Stimulated activated naive CD4-positive, alpha-beta T cell (primary cell): ENCODE measurements at places on chromosomes 7 and 10.
A peak's percentile ranks its signal among the peaks of the same experiment; 100 is the strongest.

DNA sequence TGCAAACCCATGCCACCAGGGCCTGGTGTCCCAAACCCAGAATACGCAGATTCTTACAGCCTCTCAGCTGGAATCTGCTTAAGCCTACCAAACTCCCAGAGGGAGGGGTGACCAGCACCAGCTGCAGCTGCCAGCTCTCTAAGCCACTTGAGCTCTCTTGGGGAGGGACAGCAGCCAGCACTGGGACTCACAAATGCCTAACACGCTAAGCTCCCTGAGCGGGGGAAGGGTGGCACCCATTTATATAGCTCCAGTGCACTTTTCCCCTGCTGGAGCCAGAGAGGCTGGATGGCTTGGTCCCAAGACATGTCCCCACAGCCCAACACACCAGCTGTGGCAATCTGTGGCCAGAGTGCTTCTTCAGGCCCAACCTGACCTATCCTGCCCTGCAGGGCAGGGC, 326.8 kb upstream of the NRG3 start:
- DNase-seq: no peak

DNA sequence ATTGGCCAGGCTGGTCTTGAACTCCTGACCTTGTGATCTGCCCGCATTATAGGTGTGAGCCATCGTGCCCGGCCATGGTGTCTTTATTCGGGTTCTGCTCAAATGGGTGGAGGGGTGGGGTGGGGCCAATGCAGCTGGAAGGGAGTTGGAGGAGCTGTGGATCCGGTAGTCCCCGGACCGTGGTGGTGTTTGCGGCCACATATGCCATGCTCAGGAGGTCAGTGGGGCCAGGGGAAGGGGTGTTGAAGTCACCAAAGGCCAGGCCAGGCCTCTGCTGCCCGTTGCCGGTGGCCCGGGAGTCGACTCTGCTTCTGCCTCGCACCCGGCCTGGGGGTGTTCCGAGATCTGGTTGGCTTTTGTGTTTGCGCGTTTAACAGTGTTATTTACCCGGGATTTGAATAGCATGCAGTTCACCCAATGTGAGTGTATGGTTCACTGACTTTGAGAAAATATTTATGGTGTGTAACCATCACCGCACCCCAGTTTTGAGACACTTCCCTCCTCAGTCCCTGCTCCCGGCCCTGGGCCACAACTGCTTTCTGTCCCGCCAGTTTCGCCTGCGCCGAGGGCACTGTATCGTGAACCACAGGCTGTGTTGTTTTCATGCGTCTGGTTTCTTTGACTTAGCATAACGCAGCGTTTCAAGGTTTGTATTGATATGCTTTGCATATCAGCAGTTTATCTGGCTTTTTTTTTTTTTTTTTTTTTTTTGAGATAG, 10.7 kb downstream of the INPP5A start:
- DNase-seq: no peak

DNA sequence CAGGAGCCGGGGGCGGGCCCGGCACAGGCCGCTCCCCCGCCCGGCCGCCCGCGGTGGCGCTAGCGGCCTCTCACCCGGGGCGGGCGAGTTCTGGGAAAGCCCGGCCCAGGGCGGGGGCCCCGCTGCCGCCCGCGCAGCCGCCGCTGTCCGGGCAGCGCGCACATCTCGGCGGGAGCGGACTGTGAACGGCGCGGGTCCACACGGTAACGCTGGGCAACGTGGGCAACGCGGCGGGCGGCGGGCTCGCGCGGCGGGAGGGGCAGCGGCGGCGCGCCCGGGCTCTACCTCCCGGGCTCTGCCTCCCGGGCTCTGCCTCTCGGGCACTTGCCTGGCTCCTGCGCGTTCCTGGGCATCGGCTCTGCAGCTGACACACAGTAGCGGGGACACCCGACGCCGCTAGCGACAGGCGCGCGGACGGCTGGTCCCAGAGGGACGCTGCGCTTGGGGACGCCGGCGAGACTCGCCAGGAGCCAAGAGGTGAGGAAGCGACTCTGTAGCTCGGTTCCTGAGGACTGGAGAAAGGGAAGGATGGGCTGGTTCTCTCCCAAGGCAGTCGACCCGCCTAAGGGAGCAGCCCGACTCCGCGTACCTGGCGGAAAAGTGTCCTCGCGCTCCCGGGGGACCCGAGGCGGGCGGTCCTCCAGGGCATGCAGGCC, at the start of gene PLCE1:
PLCE1 (plus strand) TSS at position 150 of the 656 bp plus-strand sequence. CDS start 37,116 bp downstream, outside the sequence.
- DNase-seq: no peak

GRCh38 chr7:157568770-157569584, 232.2 kb downstream of the DNAJB6 start:
- DNase-seq: peak; percentile 52

DNA sequence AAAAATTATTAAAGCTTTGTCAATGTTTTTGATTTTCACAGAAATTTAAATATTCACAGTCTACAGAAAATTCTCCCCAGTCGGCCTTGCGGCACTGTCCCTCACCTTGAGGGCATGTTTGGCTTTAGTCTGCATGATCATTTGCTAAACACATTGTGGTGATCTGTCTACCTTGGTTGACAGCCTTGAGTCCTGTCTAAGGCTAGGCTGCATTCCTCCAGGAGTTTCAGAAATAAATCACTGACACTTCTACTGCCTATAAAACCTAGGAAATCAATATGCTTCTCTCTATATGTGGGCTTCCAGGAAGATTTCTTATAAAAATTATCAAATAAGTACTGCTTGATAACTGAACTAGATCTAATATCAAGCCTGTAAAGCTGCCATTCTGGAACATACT, 430.7 kb upstream of the GRM3 start:
- DNase-seq: no peak

- DNase-seq: no peak
These were observed 150.4 kb downstream of the TCERG1L start for GRCh38 chr10:131161087-131161486.

GRCh38 chr10:19683960-19684359, 132.3 kb upstream of the PLXDC2 start:
- DNase-seq: no peak

DNA sequence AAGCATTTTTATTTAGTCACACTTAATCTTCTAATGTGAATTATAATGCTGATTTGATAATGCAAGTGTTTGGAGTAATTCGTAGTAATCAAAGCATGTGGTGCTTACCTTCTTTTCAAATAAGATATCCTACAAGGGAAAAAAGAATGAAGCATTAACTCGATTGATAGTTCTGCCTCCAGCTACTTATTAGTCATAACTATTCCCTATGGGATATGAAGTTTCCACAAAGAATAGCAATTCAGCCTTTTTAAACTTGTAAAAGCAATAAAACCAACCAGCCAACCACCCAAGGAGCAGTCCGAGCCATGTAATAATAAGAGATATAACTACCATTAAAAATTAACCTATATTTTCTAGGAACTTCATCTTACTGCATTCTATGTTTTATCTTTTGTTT, 11.6 kb downstream of the COL28A1 start:
- DNase-seq: no peak

DNA sequence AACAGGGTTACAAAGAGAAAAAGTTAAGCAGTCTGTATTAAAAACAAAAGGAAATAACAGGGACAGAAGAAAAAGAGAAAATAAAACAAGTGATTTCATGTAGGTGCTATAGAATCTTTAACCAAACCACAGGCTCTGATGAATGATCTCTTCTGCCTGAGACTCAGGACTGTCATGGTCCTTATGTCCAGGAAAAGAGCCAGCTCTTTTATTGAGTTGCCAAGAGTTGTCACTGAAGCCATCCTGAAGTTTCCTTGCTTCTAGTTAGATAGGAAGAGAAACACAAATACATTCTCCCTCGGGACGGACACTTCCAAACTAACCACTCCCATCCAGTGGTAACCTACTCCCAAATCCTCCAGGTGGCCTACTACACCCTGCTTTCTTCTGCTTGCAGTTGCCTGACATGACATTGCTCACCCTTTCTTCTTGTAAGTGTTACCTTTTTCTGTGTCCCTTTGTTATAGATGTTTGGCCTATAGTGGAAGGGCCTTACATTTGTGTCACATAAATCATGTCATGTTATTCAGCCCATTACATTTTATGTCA, 346.7 kb downstream of the NRG3 start:
- DNase-seq: no peak

GRCh38 chr7:154853727-154854095, 149.2 kb downstream of the PAXIP1 start:
- DNase-seq: no peak

DNA sequence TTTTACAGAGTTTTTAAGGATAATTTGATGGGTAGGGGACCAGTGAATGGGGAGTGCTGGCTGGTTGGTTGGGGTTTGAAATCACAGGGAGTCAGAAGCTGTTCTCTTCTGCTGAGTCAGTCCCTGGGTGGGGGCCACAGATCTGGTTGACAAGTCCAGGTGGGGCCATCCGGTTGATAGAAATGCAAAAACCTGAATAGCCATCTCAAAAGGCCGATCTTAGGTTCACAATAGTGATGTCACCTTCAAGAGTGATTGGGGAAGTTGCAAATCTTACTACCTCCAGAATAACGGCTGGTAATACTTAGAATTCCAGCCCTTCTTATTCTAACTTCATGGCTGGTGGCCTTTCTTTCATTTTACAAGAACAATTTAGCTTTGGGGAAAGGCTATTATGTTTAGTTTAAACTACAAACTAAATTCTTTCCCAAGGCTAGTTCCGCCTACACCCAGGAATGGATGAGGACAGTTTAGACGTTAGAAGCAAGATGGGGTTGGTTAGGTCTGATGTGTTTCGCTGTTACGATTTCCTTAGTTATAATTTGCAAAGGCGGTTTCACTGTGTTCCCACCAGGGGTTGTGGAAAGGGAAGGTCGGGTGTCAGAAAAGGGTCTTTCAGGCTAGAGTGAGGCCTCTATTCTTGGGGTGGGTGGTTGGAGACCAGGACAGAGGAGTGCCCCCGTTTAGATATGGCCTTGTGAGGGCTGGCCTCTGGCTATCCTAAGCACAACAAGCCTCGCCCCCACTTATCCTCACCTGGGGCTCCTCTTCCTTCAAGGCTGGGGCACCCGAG, 27.4 kb downstream of the IFT22 start:
- DNase-seq: no peak

DNA sequence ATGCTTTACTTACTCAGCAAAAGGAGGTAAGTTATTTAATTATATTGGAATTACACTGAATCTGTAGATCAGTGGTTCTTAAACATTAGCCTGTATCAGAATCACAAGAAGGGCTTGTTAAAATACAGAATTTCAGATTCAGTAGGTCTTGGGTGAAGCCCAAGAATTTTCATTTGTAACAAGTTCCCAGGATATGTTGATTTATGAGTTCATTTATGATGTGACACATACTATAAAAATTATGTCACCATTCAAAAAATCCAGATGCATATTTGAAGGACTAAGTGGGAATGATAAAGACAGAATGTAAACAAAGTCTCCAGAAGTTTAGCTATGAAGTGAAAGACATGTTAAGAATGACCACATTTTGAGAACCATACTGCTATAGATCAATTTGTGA, 52.3 kb downstream of the HECTD2 start:
- DNase-seq: no peak

- DNase-seq: no peak
These were observed 7.8 kb downstream of the HTRA1 start for GRCh38 chr10:122468926-122469781.

- no peak for DNase-seq
These were observed 1.2 kb downstream of the CCDC6 start for GRCh38 chr10:59905066-59905730.

GRCh38 chr7:148146346-148146745, 444.2 kb upstream of the C7orf33 start:
- DNase-seq: no peak

DNA sequence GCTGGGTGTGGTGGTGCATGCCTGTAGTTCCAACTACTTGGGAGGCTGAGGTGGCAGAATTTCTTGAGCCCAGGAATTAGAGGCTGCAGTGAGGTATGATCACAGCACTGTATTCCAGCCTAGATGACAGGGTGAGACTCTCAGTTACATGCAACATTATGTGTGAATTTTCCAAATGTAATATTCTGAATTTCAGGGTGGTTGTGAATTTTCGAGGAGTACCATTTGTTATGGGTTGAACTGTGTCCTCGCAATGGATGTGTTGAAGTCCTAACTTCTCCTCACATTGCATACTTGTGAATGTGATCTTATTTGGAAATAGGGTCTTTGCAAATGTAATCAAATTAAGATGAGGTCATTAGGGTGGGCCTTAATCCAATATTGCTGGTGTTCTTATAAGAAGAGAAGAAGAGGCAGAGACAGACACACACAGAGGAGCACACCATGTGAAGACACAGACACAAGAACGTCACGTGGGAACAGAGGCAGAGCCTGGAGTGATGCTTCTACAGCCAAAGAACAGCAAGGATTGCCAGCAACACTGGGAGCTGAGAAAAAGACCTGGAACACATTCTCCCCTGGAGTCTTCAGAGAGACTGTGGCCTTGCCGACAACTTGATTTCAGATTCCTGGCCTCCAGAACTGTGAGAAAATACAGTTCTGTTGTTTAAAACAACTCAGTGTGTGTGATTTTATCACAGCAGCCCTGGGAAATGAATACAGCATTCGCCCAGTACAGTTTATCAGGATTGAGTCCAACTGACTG, 91.9 kb downstream of the ZNF783 start:
- DNase-seq: no peak

DNA sequence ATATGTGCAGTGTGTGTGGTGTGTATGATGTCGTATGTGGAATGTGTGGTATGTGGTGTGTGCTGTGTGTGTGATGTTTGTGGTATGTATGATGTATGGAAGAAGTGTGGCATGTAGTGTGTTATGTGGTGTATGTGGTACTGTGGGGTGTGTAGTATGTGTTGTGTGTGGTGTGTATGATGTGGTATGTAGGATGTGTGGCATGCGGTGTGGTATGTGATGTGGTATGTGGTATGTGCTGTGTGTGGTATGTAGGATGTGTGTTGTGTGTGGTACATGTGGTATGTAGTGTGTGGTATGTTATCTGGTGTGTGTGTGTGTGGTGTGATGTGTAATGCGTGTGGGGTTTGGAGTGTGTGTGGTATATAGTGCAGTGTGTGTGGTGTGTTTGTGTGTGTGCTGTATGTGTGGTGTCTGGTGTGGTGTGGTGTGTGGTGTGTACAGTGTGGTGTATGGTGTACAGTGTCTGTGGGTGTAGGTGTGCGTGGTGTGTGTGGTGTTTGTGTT, 129.6 kb downstream of the ATP6V0E2 start:
- DNase-seq: no peak

DNA sequence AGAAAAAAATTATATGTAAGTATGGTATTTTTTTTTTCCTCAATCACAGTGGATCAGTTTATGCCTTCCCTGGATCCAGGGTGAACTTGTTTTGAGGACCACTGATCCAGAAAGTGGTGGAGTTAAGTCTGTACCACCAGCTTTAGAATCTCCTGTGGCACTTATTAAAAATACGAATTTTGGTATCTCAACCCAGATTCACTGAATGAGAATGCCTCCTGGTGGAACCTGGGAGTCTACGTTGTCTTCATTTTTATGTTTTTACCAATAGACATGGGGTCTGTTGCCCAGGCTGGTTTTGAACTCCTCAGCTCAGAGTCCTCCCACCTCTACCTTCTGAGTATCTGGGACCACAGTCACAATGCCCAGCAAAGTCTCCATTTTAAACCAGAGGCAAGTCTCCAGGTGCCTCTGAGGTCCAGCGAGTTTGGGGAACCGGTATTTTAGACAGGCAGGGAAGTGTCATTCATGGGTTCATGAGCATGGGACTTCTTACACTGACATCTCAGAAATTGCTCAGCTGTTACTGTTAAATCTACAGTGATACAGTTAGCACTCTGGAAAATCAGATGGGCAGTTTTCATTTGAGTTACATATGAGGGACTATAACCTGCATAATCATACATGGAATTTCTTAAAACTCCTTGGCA, 200.9 kb downstream of the AUTS2 start:
- DNase-seq: no peak

GRCh38 chr10:12400266-12400931, 51.1 kb downstream of the CAMK1D start:
- DNase-seq: no peak

GRCh38 chr10:126564326-126564888, 106.1 kb downstream of the C10orf90 start:
- DNase-seq: no peak

GRCh38 chr10:31607481-31607880, 288.5 kb downstream of the ZEB1 start:
- DNase-seq: no peak
